ENCODE measurements at places on chromosomes 3 and 15. TPM values are rescaled to one million over a fixed set of nuclear protein-coding genes. Genes with fewer than 3 reads are reported as not detected.

- peak; percentile 46 for DNase-seq
These were observed 114.6 kb downstream of the XXYLT1 start for GRCh38 chr3:195156286-195156890.

GRCh38 chr3:34396288-34396687 lies 597.9 kb downstream of the PDCD6IP start:
- DNase-seq, result no peak

DNA sequence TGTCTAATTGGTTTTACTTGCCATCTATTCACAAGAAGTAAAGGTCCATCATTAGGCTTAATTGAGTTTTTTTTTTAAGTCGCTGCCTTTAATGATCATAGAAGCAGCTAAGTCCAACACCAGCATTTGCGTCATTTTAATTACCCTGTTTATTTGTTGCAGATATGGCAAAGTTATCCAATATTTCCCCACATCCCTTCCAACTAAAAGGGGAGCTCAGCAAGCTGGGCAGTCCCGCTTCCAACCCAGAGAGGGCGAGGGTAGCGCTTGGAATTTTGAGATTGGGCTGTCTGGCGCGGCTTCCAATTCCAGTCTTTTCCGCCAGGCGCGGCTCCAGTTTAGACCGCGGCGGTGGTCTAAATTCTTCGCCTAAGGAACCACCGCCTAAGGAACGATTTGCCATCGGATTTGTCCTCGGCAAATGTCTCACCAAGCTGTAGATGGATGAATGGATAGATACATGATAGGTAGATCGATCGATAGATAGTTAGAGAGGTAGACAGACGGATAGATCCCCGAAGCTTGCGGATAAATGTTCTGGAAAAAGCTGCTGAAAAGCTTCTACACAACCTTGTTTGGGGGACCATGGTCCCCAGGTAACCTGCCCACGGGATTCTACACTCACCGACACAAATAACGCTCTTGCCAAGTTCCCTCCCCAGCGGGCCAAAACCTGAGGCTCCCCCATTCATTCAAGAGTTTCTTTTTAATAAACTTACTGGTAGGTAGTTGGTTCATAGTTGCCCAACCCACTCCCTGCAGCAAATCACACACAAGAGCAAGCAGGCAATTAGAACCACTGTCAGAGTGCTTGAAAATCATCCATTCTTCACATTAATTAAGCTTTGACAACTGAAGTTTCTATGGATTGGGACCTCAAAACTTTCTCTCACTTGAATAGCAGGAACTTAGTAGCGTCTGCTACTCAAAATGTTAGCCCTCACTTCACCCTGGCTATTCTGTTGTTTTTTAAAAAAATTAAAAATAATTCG lies 49.1 kb downstream of the ZIC4 start:
- DNase-seq, result no peak

RLBP1 gene
- 3.3 TPM for total RNA-seq

TNFAIP8L3 gene
- 2.9 TPM for total RNA-seq

Data from frontal cortex (tissue), 4 donors.